SK-N-MC (cell line): ENCODE measurements at places on chromosomes 1 and 21.
A peak's percentile ranks its signal among the peaks of the same experiment; 100 is the strongest.

DNA sequence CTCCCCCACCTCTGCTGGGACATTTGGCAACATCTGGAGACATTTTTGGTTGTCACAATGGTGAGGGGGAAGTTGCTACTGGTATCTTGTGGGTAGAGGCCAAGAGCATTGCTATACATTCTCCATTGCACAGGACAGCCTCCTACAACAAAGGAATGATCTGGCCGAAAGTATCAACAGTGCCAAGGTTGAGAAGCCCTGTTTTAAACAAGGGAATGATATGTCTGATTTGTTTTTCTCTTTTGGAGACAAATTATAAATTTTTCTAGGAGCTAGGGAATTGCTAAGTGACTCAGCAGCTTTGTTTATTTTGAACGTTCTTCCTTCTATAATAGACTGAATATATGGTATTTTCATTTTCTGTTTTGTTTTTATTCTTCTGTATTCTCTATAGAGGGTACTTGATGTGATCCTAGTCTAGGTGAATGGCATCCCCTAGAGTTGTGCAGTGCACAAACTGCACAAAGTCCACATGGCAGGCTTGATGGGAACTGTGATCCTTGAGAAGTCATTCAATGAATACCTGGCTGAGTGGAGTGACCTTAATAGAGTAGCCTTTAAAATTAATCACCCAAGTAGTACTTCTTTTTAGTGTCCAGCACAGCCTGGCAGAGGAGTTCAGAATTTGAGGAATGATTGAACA is 288.6 kb upstream of the USP24 start:
- DNase-seq, result no peak

- DNase-seq, result no peak
Measured at GRCh38 chr1:68140536-68140935, 90.1 kb upstream of the DIRAS3 start.

- no peak for DNase-seq
Measured at GRCh38 chr1:116847190-116847589, 62.5 kb upstream of the PTGFRN start.

GRCh38 chr1:80427881-80428280 is 1372.9 kb upstream of the ADGRL2 start:
- no peak for DNase-seq

GRCh38 chr1:39952359-39953110 is 2.4 kb upstream of the MFSD2A start:
- no peak for DNase-seq

GRCh38 chr1:153361480-153362109 is 3.9 kb downstream of the S100A9 start:
- no peak for DNase-seq

GRCh38 chr1:20998826-20999225 is 177.9 kb downstream of the EIF4G3 start:
- DNase-seq, result no peak

DNA sequence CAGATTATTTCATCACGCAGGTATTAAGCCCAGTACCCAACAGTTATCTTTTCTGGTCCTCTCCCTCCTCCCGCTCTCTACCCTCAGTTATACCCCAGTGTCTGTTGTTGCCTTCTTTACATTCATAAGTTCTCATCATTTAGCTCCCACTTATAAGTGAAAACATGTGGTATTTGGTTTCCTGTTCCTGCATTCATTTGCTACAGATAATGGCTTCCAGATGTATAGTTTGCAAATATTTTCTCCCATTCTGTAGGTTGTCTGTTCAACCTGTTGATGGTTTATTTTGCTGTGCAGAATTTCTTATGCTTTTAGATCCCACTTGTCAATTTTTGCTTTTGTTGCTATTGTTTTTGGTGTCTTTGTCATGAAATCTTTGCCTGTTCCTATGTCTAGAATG is 21.1 kb upstream of the KCNH1 start:
- peak; percentile 73 for DNase-seq

DNA sequence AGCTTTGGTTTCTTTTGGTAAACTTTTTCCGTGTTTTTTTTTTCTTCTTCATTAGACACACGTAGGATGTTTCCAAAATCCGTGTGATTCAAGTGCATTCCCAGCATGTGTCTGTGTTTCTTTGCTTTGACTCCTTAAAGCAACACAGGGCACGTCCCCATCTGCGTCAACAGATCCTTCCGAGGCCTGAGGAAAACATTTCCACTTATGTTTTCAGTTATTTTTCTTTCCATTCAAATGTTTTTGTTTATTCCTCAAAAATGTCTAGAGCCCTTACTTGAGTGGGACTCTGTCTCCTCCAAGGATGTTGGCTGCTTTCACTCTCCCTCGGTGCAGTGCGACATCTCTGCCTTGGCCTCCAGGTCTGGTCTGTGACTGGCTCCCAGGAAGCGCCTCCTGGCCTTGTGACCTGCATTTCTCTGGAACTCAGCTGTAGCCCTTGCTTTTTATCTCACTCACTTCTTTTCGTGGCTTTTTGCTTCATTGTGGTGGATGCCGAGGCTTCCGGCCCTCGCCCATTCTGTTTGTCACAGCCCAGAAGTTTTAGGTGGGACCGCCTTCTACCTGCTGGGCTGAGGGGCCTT is 31.3 kb upstream of the SLC19A1 start:
- DNase-seq, result no peak

DNA sequence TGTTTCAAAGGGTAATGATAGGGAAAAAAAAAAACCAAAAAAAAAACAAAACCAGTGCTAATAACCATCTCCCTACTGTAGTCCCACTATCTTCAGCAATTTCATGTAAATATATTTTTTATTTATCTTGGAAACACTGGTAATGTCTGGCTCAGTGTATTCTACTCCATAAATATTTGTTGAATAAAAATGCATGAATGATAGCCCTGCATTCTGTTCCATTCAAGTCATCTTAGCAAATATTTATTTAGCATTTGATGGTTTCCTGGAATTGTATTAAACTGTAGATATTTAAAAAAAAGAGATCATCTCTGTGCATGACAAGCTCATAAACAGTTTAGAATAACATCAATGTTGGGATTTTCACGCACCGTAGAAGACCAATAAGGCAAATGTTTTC is 24.2 kb downstream of the IL23R start:
- DNase-seq, result no peak

GRCh38 chr1:77350012-77350770 is 68.4 kb downstream of the AK5 start:
- DNase-seq, result no peak

DNA sequence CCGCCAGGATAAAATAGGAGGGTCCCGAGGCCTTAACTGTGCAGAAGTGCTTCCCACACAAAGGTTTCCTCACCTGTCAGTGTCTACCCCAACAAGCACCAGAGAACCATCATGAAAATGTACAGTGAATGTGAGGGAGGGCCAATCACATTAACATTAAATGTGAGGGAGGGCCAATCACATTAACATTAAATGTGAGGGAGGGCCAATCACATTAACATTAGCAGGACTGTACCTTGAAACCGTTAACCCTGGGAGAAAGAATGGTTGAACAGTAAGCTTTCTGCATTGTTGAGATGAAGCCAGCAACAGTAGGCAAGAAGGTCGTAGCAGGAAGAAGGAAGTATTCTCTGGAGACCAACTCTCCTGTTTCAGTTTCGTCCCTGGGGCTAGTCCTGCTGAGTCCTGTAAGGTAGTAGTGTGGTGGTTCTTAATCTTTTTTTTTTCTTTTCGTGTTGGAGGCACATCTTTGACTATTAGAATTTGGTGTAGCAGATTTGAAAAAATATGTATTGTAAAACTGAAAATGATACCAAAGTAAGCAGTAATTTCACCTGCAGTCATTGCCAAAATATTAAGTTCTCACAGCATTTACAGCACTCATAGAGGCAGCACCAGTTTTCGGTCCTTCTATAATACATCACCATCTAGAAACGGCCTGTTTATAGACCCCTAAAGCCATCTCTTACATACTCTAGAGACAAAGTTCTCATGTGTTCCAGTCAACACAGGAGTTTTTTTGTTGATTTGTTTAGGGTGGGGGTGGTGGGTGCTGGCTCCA is 98.6 kb upstream of the PPP2R5A start:
- DNase-seq, result no peak

- DNase-seq, result no peak
Measured at GRCh38 chr1:176938375-176938774, 226.1 kb downstream of the ASTN1 start.

DNA sequence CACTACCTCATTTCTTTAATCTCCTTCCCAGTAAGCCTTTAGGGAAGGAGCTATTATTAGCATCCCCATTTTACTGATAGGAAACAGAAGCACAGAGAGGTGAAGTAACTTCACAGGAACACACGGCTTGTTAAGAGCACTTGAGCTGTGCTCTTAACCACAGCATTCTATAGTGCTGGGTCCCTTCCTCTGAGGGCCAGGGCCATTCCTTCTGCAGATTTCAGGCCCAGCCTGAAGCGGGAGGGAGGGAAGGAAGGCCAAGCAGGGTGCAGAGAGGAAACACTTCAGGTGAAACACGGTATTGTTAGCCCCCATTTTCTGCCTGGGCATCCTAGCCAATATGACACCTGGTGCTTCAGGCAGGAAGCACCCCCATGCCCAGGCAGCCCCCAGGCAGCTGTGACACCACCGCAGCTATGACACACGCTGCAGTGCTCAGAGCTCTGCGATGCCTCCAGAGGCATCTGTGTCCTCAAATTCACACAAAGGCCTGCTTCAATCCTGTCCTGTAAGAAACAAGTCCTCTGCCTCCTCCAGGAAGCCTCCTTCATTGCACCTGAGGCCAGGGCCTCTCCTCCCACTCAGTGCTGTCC is 4.5 kb upstream of the EXTL1 start:
- DNase-seq, result no peak
